ENCODE measurements at places on chromosomes 2 and 18.

- DNase-seq: no peak
Observed at GRCh38 chr2:230890646-230891045, 25.9 kb downstream of the ITM2C start.

GRCh38 chr18:73908323-73908722, 239.3 kb downstream of the FBXO15 start:
- peak; percentile 1 for DNase-seq

DNA sequence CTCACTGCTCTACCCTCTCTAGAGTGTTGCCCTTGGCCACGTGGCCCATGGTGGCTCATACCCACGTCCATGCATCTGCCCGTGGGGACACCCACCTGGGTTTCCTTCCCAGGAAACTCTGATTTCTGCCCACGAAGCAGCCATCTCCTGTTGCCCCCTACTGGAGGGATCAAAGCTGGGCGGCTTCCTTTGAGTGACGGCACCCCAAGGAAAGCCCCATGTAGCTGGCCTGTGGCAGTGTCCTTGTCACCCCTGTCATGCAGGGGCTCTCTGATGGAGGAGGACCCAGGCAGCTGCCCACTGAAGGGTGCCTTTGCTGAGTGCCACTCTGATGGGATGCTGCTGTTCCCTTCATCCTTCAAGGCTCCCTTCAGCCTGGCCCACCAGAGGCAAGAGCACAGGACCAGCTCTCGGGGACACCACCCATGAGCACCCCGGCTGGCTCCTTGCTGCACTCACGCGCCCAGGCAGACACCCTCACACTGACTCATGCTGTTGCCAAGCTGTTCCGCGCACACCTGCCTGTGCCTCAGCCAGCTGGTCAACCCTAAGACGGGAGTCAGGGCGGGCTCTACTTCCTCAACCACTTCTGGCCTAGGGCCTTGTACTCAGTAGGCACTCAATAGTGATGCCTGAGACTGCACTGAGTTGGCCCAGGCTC, 101.1 kb downstream of the CTIF start:
- no peak for DNase-seq

DNA sequence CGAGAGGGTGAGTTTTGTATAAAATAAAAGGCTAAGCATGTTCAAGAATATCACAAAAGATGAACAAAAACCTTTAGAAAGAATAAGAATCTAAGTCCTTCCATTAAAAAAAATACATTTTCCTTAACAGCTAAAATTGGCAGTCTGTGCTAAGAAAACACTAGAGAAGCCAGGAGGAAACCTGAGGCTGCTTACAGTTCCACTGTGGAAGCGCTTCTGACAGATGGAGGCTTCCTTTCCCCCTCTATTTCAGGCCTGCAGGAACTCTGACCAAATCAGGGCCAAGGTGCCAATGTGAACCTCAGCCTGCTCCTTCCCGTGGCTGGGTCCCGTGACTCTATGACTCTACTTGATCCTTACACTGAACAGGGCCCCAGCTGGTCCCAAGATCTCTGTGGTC, 108.1 kb upstream of the ARHGAP28 start:
- no peak for DNase-seq

- DNase-seq: no peak
Observed at GRCh38 chr2:1407950-1408675, 5.2 kb upstream of the TPO start.

DNA sequence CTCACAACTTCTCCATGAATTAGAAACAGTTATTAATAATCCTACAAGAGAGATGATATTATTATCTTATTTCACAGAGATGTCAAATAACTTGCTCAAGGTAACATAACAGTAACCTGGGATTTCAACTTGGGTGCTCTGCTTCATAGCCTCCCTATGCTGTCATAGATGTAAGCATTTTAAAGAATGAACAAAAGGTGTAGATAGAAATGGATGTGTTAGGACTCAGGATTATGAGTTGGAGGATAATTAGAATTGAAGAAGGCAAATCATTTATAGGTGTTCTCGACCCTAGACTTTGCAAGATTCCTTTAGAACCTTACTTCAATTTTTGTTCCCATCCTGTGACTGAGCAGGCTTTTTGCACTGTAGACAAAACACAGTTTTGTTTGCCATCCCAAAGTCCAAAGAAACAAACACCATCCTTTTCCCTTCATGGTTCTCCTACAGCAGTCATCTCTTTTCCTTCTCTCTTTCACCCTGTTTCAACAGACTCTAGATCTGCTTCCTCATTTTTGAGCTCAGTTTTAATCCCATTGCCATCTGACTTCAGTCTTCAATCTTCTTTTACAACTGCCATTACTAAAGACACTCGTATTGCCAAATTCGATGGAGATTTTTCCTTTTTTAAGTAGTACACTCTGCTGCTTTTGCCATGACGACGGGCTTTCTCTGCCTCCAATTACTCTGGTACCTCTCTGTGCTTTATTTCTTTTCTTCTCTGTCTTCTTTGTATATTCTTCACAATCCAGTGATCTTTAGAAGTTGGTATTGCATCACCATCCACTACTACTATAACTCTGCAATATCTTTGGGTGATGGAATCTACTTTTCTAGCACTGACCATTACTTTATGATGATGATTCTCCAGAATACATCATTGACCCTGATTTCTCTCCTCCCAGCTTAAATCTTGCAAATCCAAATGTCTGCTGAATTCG, 4.5 kb downstream of the HNMT start:
- DNase-seq: no peak

DNA sequence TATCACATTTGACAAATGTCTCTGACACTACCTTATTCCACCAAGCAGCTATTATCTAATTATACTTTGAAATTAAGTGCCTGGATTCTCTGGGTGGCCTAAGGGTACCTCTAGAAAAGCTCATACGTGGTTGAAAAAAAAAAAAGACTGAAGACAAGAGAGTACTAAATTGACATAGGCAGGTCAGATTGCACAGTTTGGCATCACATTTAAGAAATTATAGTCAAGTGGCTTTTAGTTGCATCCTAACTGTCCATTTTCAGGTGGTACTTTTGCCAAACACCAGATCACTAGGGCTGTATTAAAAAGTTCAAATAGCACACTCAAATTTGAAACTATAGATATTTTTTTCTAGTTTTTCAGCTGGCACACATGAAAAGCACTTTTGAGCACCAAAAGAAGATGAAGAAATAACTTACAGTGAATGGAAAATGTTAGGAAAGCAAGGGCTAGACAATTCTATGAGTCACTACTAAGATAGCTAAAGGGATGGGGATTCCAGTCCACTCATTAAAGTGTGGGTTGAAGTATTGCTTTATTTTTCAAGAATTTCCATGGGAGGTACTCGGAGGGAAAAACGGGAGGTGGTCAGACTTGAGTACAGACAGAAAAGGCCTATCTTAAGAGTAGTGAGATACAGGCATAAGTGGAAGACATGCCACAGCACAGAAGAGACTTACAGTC, 106.5 kb upstream of the COL5A2 start:
- DNase-seq: peak; percentile 84

DNA sequence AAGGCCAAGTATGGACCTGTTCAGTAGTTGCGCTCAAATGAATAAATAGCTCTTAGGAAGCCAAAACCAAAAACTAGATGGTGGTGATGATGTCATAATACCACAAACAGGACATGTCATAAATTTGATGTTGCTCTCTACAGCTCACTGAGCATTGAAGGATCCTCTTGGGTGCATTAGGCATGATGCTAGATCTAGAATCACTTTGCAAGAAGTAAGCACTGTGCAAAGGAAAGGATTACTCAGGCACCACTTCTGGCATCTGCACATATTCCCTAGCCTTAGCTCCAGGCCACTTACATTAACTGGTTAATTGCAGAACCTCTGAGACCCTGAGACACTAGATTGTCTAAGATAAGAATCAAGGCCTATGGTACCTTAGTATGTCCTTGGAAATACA, 58.0 kb downstream of the LRRTM1 start:
- DNase-seq: no peak

DNA sequence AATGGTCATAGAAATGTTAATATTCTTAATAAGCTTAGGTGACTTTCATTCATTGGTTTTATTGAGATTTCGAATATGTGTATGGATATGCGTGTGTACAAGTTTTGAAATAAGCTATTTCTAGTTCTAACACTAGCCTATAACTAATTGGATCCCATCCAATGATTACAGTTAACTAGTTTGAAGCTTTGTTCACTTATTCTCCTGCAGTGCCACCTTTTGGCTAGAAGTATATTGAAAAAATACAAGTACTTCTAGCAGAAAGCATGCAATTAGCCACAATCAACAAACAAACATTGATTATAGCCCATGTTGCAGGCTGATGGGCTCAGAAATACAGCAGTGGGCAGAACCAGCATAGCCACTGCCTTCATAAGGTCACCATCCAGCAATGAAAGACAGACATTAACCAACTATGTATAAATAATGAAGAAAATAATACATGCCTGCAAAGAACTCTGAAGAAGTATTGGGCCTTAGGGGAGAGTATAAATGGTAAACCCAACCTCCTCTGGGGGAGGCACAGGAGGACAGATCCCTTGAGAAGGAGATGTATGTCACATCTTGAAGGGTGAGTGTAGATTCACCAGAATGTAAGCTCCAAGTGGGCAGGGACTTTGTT, 5.1 kb upstream of the PIEZO2 start:
- DNase-seq: peak; percentile 53

- no peak for DNase-seq
Observed at GRCh38 chr2:42877511-42877910, 85.1 kb upstream of the HAAO start.

GRCh38 chr2:193272011-193272410, 1077.3 kb upstream of the TMEFF2 start:
- no peak for DNase-seq

DNA sequence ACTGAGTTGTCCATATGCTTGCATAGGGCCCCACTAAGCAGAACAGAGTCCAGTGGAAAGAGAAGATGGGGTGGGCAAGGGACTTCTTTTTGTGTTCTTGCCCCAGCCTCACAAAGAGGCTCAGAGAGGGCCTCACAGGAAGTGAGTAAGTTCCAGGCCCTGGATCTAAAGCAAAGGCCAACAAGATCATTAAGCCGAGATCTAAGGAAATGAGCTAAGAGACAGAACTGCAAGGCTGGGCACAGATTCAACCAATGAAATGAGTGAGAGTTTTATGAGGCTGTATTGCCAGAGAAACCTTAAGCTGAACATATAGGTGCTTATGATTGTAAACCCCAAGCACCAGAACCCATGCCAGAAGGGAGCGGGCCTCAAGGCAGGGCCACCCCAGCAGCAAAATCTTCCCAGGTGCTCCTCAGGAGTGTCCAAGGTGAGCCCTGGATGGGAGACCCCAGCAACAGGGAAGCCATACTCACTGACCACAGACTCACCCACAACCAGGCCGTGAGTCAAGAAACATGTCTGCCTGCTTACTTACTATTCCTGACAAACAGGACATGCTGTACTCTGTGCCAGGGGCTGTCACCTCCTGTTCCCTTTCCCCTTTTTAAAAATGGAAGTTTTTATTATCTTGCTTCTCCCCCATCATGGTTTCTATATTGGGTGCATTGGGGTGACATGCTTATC, 40.2 kb downstream of the SLC14A1 start:
- no peak for DNase-seq

GRCh38 chr2:43169099-43169945, 57.1 kb downstream of the ZFP36L2 start:
- DNase-seq: peak; percentile 82

DNA sequence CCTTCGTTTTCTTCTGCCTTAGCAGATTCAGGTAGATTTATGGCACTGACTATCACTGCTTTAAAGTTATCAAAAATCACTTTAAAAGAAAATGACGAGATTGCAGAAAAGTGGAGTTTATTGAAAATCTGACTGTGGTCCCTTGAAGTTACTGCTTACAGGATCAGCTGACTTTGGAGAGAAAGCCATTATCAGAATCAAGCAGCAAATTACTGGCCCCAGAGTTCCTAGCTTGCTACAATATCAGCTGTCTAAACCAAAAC, 18.5 kb downstream of the MBP start:
- no peak for DNase-seq

DNA sequence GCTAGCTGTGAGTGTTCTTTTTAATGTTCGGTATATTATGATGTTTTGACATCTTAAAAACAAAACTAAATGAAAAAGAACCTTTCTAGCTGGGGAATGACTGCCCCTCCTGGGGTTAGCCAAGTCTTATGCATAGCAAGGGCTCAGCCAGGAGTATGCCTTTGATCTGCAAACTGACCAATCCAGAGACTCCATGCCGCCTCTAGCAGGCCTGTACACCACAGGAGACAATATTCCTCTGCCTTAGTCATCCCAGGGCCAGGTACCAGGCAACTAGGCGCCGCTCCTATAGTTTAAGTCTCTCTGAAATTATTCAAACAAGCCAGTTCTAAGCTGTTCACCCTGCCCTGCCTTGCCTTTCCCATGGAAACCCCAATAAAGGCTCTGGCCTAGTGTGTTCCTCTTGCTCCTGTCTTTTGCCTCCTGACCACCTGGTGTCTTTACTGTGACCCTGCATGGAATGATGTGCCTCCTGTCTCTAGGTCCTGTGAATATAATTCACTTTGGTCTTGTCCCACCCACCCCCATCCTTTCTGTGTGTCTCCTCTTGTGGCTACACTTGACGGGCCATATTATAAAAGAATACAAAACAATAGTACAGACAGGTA, 52.0 kb upstream of the CHN1 start:
- DNase-seq: no peak

DNA sequence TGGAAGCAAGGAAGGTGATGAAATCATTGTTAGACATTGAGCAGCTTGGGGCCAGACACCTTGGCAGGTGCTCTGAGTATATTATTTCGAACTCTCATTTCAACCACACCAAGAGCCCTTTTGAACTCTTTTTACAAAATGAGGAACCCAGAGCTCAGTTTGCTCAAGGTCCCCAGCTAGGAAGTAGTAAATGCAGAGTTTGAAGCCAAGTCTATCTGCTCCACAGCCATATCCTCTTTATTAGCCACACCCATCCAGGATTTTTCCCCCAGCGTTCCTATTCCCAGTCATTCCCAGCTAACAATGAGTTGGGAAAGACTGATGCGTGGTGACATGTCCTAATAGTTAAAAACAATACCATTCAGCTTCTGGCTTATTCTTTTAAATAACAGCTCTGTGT, 40.2 kb downstream of the SEMA4F start:
- DNase-seq: no peak

DNA sequence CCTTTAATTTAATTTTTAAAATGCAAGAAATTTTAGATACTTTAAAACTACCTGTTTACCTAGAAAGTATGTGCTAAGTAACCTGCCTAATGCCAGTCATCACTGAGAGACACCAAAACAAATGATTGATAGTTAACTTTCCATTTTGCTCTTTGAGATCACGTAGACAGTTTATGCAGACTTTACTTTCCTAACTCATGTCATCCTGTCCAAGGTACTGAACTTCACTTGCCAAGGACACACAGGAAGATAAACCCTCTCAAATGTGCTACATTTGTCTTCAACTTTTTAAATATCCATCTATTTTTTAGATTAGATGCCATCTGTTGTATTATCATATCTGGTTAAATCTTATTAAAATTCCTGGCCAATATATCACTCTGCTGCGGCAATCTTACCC, 20.1 kb upstream of the SCN1A start:
- DNase-seq: no peak

- DNase-seq: no peak
Observed at GRCh38 chr2:206979922-206980321, 40.6 kb downstream of the CPO start.

DNA sequence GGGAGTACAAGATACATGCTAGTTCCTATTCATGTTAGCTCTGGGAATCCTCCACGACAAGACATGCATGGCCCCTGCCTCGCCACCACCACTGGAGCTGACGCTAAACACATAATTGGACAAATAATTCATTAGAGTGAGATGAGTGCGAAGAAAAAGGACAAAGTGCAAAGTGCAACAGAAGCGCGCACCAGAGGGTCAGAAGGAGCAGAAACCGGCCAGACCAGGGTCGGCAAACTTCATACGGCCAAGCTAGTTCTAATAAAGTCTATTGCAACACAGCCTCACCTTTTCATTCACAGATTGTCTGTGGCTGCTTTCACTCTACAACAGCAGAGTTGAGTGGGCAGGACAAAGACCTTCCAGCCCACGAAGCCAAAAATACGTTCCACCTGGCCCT, 266.1 kb upstream of the KLHL29 start:
- no peak for DNase-seq

All from kidney glomerular epithelial cell (primary cell).